Breast epithelium (tissue), 4 donors: ENCODE measurements at places on chromosomes 3 and 15. TPM values are rescaled to one million over a fixed set of nuclear protein-coding genes. Genes with fewer than 3 reads are reported as not detected.

The SERINC4 gene
- not detected for total RNA-seq

- DNase-seq, result no peak
Measured at GRCh38 chr3:36792342-36792741, 28.0 kb upstream of the DCLK3 start.

DNA sequence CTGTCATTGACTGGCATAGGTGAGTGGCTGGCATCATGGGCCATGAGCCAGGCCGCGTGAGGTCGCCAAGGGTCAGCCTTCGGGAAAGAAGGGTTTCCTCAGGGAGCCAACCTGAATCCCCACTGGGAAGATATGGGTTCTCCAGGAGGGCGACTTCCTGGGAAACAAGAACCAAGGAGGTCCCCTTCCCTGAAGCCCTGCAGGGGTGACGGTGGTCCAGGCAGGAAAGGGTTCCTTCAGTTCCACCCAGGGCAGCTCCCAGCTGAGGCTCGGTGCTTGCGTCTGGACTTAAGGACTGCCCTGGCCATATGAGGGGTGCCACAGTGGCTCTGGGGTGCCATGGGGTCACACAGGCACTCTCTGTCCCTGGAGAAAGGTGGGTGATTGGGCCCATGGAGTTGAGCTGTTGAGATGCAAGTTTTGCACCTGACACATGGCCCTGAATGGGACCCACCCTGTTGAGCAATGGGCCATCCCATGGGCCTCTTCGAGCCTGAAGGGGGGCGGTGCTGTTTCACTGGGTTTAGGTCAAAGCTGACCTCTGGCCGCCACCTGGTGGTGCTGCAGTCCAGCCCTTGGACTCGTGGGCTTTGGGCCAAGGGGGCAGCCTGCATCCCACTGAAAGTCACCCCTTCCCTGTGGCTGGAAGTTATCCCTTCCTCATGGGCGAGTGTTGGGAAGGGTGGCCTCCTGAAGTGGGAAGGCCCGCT lies 228.1 kb downstream of the SNRPN start:
- DNase-seq, result no peak

GRCh38 chr3:171108066-171108465 lies 81.5 kb upstream of the SLC2A2 start:
- no peak for DNase-seq

The MAGEF1 gene
- 16.5 TPM for total RNA-seq

- no peak for DNase-seq
Measured at GRCh38 chr15:75651810-75652543, 4.3 kb downstream of the SNX33 start.

DNA sequence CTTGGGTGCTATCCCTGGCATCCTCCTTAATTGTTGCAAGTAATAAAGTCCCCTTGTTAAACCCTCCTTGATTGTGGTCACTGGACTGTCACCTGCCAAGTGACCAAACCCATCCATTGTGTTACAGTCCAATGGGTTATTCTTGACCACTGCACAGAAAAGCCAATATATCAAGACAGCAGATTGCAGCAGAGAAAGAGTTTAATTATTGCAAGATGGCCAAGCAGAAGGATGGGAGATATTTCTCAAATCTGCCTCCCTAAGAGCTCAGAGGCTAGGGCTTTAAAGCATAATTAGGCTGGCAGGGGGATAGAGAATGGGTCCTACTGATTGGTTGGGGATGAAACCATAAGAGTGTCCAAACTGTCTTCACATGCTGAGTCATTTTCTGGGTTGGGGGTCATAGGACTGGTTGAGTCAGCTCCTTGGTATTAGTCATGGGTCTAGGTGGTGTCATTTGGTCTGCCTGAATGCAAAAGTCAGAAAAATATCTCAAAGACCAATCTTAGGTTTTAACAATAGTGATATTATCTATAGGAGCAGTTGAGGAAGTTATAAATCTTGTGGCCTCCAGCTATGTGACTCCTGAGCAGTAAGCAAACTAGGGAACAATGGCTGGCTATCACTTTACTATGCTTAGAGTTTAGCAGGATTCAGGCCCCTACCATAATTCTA lies 19.1 kb upstream of the XYLB start:
- no peak for DNase-seq

- no peak for DNase-seq
Measured at GRCh38 chr3:5299161-5299560, 111.7 kb downstream of the EDEM1 start.

DNA sequence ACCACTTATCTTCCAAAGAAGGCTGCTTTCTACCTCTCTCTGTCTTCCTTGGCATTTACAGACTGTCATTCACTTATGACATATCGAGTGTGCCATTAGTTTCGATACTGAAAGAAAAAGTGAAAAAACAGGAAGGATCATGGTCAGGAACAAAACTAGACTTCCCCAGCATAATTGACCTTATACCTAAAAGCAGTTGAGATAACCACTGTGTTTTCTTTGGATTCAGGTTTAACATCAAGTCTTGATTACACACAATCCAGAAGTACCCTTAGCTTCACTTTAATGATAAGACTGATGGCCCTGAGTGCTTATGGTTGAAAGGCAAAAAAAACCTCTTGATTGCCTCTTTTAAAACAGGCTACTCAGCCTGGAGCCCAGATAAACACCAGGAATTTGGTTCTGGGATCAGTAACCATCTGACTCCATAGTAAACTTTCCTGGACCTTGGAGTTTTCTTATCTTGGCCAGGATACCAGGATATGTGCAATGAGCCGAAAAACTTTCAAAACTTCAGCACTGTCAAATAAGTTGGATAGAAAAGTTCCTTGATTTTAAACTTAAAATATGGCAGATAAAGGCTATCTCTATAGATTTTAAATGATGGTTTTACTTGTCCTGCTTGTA lies 5.0 kb upstream of the UACA start:
- DNase-seq, result no peak

The SPSB4 gene
- total RNA-seq, result not detected

DNA sequence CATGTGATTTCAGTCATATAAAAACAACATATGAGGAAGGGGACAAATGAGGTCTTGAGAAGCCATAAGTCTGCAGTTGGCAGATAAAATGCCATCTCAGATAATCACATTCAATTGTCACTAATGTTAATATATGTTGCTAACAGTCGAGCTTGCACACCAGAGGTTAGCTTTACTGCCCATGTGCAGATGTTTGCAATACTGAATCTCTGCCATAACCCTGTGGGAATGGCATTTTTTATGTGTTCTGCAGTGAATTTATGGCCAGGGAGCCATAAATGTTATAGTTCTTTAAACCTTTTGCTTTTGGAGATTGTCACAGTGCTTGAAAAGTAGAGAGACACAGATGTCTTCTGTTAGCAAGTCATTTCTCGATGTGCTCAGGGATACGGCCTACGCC lies 141.5 kb downstream of the RORA start:
- no peak for DNase-seq

The ATOSA gene
- 157 TPM for total RNA-seq

DNA sequence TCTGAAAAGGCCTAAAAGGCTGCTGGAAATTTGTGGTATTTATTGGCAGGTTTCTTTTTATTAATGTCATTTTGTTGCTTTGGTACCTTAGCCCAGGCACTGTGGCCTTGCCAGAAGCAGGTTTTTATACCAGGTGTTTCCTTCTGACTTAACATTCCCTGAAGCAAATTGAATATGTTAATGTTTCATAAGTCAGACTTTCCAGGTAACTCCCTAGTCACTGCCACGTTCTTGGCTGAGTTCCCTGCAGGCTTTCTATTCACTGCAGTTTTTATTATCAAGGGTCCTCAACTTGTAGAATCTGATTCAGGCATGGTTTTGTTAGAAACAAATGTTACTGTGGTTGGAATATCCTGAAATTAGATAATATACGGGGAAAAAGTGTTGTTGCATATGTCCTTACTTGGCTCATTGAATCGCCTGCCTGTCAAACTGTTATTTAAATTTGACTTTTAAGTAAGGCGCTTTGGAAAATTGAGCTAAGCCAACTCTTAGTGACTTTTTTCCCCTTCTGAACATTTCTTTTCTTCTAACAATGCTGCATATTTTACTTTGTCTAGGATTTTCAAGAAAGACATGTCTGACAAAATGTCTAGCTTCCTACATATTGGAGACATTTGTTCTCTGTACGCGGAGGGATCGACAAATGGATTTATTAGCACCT lies 22.9 kb downstream of the ITPR1 start:
- no peak for DNase-seq

The KLF15 gene
- 36.3 TPM for total RNA-seq

DNA sequence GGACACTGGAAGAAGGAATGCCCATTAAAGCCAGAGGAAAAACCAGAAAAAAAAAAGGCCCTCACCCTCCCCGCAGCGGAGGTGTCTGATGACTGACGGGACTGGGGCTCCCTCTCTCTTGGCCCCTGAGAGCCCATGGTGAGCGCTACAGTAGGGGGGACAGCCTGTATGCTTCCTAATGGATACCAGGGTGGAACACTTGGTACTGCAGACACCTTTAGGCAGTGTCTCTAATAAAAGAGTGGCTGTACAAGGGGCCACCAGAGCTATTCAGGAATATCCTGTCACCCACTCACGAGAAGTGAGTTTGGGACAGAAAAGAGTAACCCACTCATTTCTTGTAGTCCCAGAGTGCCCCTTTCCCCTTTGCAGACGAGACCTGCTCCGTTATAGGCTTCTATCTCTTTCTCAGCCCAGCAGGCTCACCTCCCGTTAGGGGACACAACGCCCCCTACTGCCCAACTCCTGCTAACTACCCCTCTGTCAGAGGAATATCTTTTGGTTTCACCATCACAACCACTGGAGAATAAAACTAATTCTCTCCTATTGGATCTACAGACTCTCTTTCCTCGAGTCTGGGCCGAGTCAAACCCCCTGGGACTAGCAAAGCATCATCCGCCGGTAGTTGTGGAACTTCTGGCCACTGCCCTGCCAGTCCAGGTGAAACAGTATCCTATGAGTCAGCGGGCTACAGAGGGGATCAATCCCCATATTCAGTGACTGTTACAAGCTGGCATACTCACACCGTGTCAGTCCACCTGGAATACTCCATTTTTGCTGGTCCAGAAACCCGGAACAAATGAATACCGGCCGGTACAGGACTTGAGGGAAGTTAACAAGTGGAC lies 40.8 kb downstream of the ZBTB11 start:
- no peak for DNase-seq

GRCh38 chr3:3998140-3998922 lies 199.1 kb downstream of the LRRN1 start:
- no peak for DNase-seq

- DNase-seq, result no peak
Measured at GRCh38 chr3:129947538-129948240, 26.8 kb upstream of the TRH start.

- DNase-seq, result no peak
Measured at GRCh38 chr3:113104357-113105092, 106.8 kb upstream of the BOC start.

GRCh38 chr3:82790307-82791097 lies 1029.1 kb upstream of the GBE1 start:
- no peak for DNase-seq
